ENCODE measurements at places on chromosomes 12 and 14.
A peak's percentile ranks its signal among the peaks of the same experiment; 100 is the strongest.

DNA sequence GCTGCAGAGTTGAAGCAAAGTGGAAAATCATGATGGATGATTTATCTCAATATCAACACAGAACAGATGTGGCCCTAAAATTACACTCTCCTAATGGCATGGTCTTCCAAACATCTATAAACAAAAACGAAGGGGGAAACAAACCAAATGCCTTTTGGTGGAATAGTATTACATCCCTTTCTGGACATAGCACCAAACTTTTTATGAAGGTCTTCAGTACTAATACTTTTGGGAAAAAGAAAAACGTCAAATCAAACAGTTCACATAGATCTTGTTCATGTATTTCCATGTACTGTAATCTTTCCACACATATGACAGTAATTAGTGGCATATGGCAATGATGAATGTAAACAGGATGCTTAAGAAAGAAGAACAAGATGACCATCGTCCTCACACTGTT is 22.9 kb upstream of the ANAPC7 start:
- DNase-seq, result no peak

- DNase-seq, result no peak
Measured at GRCh38 chr12:71014180-71014785, 93.7 kb upstream of the PTPRR start.

- DNase-seq, result no peak
Measured at GRCh38 chr12:52820521-52820920, 6.6 kb upstream of the KRT4 start.

- peak; percentile 14 for DNase-seq
Measured at GRCh38 chr12:12560587-12561370, 1.9 kb downstream of the DUSP16 start.

GRCh38 chr12:1920971-1921370 is 2.5 kb upstream of the CACNA2D4 start:
- no peak for DNase-seq

DNA sequence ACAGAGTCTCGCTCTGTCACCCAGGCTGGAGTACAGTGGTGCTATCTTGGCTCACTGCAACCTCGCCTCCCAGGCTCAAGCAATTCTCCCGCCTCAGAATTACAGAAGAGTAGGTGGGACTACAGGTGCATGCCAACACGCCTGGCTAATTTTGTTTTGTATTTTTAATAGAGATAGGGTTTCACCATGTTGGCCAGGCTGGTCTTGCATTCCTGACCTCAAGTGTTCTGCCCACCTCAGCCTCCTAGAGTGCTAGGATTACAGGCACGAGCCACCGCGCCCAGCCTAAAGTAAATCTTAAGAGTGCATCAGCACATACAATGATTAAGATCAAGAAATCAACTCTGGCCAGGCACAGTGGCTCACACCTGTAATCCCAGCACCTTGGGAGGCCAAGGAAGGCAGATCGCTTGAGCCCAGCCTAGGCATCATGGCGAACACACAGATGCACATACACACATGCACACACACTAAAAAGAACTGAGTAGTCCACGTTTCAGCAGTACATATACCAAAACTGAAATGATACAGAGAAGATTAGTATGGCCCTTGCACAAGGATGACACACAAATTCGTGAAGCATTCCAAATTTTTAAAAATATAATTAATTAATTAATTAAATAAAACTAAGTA is 65.0 kb downstream of the HECTD1 start:
- no peak for DNase-seq

DNA sequence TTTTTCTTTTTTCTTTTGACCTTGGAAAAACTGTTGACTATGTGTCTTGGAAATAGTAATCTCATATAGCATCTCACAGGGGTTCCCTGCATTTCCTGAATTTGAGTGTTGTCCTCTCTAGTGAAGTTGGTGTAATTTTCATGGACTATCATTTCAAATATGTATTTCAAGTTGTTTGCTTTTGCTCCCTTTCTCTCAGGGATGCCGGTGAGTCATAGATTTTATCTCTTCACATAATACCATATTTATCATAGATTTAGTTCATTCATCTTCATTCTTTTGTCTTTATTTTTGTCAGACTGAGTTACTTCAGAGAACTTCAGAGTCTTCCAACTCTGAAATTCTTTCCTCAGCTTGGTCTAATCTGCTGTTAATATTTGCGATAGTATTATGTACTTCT is 1320.6 kb downstream of the LRFN5 start:
- DNase-seq, result no peak

GRCh38 chr14:94056579-94057308 is 24.3 kb downstream of the DDX24 start:
- DNase-seq, result no peak

Measured in T-helper 1 cell (primary cell).